ENCODE measurements at places on chromosomes 12 and 14.

GRCh38 chr12:22169376-22169775 lies 123.4 kb downstream of the CMAS start:
- DNase-seq, result no peak

- DNase-seq, result no peak
These were observed 212.3 kb upstream of the FOXN3 start for GRCh38 chr14:89629383-89629782.

- peak; percentile 87 for DNase-seq
These were observed 71.8 kb upstream of the GZMB start for GRCh38 chr14:24705840-24706239.

- no peak for DNase-seq
These were observed 3.5 kb downstream of the SLC38A2 start for GRCh38 chr12:46369095-46369473.
